ENCODE measurements at places on chromosomes 1 and 21.

DNA sequence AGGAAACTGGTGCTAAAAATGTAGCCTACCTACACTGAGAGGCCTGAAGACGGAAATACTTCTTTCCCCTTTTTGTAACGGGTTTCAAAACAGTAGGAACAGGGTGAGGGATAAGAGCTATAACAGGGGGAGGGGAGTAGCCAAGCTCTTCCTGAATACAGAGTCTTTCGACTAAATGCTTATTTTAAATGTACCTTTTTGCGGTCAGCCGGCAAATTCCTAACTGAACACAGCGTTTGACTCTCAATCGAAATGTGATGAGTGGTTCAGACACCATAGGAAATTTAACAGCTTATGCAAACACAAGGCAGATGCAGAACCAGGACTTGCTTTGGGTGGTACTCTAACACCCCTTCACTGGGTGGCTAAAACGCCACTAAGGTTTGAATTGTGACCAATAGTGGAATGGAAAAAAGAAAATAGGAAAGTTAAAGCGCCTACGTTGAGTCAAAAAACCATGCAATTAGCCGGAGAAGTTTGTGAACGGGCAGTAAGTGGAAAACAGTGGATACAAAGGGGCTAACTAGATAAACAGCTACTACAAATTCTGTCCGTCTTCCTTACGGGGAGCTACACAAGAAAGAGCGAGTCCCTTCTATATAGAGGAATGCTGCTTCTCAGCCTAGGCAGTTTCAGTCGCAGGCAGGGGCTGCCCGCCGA is 1.7 kb downstream of the EGLN1 start:
- DNase-seq: no peak

- DNase-seq: no peak
Observed at GRCh38 chr1:66893712-66894111, 30.9 kb downstream of the DNAI4 start.

DNA sequence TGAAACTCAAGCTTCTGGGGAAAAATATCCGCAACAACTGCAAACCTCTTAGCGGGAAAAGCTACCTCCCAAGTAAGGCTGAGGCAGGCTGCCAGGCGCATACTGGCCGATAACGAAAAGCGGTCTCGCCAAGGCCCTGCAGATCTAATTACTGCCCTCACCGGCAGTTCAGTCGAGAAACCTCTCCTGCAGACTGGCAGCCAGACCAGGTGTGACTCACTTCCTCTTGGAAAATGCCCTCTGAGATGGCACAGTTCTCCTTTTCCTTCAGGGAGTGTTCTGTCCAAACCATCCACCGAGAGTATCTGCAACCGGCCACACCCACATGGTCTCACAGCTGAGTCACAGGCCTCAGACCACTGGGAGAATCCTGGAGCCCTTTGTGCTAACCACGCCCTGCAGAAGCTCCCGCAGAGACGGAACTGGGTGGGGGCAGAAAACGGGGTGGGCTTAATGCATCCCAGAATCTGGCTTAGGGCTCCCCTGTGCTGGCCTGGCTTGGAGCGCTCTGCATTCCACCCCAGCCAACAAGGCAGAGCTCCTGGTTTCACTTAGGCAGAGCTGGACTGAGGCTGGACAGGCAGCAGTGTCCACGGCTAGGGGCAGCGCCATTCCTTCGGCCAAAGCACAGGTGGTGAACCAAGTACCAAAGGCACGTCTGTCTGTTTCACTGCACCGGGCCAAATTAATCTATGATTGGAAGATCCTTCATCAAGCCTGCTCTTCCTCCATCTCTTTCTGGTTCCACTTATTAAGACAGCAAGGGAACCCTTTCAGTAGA is 1.2 kb downstream of the S100A10 start:
- DNase-seq: peak; percentile 59

- DNase-seq: no peak
Observed at GRCh38 chr1:112520166-112520565, 11.4 kb downstream of the WNT2B start.

DNA sequence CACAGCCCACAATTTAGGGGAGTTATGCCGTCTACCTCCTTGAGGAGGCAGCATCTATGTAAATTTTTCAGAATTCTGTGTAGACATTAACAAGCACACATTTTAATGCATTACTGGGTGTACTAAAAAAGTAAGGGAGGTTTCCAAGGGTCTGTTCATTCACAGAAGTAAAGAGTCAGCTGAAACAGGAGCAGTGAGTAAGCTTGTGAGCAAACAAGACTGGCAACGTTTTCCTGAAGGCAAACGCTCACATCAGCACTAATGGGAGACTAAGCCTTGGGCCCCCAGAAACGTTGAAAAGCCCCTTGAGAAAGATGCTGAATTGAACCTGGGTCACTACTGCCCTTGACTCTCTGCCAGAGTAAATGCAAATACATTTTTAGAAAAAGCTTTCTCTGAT is 25.7 kb downstream of the RPRD2 start:
- DNase-seq: no peak

DNA sequence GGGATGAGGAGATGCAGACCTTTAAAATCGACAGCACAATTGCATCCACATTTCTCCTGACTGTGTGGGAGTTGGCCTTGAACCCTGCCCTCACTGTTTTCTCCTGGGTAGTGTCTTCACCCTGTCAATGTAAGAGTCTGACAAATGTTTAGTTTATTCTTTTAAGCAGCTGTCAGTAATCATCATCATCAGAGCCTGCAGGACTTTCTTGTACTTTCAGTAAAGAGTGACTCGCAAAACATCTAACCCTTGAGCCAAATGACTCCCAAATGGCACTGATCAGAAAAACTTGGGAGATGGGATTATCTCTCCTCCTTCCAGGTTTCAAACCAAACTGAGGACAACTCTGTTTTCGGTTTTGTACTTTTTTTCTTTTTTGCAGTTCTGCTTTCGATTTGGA is 460.2 kb downstream of the KIF26B start:
- DNase-seq: no peak

DNA sequence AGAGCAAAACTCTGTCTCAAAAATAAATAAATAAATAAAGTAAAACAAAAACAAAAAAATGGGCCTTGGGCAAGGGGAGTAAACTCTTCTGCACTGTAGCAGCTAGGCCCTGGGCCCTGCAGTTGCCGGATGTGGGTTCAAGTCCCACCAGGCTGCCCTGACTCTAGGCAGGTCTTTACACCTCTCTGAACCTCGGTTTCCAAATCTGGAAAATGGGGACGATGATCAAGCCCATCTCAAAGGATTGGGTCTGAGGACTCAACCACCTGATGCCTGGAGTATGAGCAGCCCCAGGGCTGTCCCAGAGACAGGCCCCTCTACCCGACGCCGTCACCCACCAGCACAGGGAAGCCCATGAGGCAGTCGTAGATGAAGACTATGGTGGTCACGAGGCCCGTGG is 7.5 kb downstream of the GPR153 start:
- DNase-seq: no peak

- peak; percentile 65 for DNase-seq
Observed at GRCh38 chr1:93846206-93846991, 32.6 kb downstream of the DNTTIP2 start.

DNA sequence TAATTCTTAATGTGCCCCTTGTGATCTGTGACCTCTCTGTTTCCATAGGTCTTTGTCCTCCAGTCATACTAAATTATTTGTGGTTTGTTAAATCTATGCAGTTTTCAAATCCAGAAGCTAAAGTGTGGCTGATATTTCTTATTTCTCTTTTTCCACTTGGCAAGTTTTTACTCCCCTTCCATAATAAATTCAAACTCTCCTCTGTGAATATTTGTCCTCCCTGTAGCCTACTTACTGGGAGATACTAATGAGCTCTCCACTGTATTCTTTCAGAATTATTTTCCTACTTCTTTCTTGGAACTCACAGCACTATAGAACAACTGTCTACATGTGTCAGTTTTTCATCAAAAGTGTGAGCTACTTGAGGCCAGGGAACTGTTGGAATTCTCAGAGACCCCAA is 430.8 kb upstream of the PTBP2 start:
- no peak for DNase-seq

DNA sequence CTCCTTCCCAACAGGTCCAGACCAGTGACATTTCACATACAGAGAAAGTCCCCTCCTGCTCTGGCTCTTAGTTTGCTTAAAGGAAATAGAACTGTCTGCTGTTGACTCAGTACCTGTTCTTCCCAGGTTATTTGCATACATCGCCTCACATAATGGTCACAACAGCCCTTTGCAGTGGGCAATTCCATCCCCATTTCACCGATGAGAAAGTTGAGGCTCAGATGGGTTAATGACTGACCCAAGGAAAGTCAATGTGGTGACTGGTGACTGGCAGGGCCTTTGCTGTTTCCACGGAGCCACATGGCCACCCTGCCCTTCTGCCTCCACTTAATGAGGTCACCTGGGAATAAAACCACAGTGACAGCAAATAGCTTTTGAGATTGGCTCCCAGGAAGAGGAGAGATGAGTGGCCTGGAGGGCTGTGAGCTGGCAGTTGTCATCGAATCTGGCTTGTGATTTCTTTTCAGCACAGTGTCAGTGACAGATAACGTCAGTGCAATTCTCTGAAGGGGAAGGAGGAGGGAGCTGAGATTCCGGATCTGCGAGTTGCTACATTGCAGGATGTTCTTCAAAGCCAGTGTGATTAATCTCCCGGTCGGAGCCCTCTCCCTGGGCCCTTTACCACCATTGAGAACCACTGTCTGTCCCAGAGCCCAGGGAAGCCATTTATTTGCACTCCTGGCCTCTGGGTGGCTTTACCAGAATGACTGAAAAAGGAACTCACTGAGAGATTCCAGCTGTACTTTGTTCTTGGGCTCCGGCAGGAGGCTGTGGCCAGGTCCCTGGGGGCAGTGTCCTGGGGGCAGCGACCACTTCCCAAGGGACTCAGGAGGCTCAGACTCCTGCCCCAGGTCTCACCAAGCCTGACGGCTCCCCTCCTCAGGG is 117.2 kb downstream of the CNIH3 start:
- DNase-seq: peak; percentile 94

DNA sequence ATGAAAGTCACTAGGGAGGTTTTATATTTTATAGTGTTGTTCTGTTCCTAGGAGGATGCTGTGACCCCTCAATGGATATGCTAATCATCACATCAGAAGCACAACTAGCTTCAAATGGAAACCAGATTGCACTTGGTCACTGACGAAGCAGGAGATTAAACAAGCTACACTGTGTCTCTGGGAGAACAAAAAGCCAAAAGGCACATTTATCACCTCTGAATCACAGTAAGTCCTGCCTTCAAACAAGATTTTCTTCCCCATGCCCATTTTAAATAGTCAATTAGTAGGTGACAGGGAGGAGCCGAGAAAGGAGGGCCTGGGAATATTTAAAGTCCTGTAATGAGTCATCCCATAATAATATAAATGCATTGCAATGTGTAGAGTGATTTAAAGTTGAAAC is 38.1 kb downstream of the RGS2 start:
- DNase-seq: no peak

DNA sequence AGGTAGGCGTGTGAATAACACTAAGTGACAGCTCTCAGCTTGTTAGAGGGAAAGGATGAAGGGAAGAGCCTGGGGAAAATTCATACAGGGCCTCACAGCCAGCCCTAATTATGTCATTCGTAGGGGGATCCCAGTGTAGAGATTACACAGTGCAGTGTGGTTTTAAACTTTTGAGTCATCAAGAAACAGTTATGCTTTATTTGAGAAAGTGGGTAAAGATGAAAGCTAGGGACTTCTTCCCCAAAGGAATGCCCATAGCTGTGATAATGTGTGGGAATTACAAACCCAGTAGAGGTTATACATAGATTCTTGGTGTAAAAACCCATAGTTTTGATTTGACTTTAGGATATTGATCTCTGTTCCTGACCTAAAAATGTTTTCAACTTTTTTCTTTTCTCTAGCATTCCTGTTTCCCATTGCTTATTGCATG is 1.9 kb downstream of the TTF2 start:
- no peak for DNase-seq

- DNase-seq: no peak
Observed at GRCh38 chr1:160108888-160109662, 6.5 kb upstream of the ATP1A2 start.

GRCh38 chr1:67738401-67738800 is 53.4 kb downstream of the GADD45A start:
- DNase-seq: no peak

DNA sequence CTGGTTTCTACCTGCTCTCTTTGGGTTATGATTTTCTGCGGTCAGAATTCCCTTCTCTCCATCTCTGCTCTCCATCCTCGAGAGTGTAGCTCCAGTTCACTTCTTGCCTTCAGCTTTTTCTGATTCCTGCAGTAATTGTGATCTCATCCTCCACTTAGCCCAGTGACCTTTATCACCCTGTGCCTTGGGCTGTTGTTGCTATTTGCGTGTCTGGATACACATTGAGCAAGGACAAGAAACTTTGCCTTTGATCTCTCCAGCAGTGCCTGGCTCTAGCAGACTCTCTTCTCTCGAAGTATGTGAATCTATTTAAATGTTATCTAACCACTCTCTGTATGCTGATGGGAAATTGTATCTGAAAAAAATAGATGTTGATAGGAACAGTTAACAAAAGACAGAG is 76.4 kb upstream of the MARK1 start:
- DNase-seq: no peak

- DNase-seq: no peak
Observed at GRCh38 chr1:166975361-166976129, at the start of gene ILDR2. TSS of gene ILDR2 (minus strand) at chr1:166975540. CDS start at chr1:166975268, 272 bp downstream.

- DNase-seq: no peak
Observed at GRCh38 chr21:31894457-31894856, 21.6 kb downstream of the HUNK start.

DNA sequence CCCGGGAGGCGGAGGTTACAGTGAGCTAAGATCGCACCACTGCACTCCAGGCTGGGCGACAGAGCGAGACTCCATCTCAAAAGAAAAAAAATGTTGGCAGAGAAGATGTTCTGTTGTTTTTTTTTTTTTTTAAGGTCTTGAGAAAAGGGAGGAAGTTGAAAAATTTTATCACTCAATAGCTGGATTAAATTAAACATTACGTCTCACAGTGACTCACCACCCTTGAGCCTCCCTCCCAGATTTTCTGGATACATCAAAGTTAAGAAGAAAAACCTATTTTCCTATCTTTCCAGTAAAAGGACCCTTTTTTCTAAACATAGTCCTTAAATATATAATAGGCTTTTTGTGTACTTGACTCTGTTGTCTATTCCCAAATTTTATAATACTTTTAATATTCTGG is 35.5 kb downstream of the IFNAR1 start:
- DNase-seq: no peak

DNA sequence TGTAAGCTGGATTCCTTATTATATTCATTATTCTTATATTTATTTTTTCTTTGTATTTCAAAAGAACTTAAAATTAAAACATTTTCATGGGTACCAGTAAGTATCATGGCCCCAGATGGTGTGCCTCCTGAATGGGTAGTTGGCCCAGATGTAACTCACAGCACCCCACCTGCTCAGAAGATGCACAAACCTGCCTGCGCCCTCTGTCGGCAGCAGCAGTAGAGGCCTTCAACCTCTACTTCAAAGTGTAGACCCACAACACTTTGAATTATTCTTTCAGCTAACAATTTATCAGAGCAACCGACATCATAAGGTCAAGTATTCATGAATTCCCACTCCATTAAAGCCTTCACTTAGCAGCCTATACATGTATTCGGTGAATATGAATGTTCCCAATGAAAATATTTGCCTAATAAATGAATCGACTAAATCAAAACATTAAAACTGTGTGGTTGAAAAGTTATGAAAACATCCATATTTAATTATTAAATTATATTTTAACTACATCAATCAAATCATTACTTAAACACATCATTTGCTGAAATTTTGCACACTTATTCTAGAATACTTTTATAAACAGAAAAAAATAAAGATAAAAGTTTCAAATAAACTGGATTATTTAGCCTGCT is 25.4 kb downstream of the PIGM start:
- DNase-seq: peak; percentile 71

GRCh38 chr1:152190589-152190988 is 31.6 kb upstream of the RPTN start:
- DNase-seq: no peak

GRCh38 chr1:87141556-87141955 is 187.1 kb upstream of the LMO4 start:
- DNase-seq: peak; percentile 51

GRCh38 chr1:94736549-94736948 is 83.6 kb upstream of the SLC44A3 start:
- DNase-seq: no peak
